NCI-H748 treated with DMSO at 0.1 percent for 48 hours (cell line): ENCODE measurements at places on chromosomes 16 and 17.

DNA sequence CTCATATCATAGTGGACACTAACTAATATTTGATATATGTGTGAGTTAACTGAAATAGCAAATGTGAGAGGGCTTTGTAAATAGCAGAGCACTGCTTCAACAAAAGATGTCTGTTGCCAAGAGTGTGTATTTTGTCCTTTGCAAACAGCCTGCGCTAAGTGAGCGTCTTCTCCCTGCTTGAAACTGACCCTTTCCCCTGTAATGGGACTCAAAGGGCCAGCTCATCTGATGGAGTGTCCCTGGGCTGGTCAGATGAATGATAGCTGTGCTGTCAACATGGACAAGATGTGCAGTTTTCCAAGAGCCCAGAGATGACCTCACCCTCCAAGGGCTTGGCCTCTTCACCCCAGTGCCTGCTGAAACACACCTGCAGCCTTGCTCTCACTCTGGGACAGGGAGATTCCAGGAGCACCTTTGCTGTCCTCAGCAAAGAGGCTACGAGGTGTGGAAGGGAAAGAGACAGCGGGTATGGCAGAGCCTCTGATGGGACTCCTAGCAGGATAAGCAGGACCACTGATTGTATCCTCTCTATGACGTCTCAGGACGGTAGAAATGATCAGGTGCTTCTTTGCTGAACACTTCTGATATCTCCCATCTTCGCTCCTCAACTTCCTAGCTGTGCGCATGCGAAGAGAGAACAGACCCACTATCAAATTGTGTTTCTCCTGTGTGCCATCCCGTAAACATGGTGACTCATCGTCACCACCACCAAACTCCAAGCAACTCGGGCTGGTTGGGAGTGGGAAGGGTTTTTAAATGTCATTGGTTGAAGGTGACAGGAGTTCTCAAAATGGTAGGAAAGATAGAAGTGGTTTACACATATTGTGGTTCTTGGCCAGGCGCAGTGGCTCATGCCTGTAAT, 35.8 kb upstream of the TBX2 start:
- DNase-seq, result no peak

GRCh38 chr17:958712-959451, 20.7 kb downstream of the NXN start:
- no peak for DNase-seq

- DNase-seq, result no peak
These were observed 42.1 kb downstream of the TBC1D16 start for GRCh38 chr17:79993390-79994227.

- no peak for DNase-seq
These were observed 29.6 kb upstream of the MMD start for GRCh38 chr17:55451203-55451641.

DNA sequence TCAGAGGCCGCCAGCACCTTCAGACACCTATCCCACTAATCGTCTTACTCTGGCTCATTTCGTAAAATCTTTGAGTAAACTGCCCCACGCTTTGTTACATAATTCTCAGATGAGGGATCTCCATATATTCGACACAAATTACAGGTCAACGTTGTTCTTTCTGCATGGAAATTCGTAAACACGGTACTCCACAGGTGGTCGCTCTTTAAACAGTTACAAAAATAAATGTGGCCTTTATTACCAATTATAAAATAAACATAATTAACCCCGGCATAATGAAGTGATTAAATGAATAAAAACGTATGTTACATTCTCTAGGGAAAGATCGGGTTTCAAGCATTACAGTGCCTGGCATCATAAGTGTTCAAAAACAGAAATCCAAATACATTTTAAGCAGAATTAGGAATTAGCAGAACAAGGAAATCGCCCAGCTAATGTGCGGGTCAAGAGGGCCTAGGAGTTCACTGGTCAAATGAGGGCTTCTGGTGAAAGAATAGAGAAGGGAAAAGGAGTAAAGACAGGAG, 943 bp upstream of the PIP4K2B start:
- no peak for DNase-seq

DNA sequence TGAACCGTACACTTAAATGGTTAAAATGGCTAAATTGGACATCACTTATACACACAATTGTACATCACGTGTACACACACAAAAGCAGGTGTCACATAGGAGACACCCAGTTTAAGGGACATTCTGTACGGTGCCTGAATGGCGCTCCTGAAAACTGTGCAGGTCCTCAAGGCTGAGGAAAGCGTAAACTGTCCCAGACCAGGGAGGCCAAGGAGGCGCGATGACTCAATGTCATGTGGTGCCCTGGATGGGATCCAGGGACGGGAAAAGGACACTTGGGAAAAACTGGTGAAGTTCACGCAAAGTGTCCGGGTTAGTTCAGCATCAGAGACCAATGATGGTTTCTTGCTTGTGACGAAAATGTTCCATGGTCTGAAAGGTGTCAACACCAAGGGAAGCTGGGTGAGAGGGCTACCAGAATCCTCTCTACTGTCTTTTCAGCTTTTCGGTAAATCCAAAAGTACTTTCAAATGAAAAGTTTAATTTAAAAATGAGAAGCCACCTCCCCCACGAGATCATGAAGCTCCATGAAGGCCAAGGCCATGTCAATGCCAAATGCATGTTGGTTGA, 112.2 kb downstream of the CMIP start:
- no peak for DNase-seq

DNA sequence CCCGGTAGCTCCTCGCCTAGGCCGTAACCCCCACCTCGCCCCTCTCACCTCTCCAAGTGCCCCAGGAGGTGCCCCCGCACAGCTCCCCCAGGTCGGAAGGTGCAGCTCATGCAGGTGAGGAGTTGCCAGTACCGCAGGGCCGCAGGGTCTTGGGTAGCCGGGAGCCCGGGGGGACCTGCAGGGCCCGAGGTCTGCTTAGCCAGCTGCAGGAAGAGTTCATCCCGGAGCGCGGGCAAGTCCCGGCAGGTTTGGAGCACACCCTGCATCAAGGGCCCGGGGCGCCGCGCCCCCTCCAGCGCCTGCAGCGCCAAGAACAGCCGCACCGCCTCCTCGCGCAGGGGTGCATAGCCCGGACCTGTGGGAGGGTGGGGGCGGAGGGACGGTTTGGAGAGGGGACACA, 4.8 kb downstream of the PLEKHH3 start:
- DNase-seq, result no peak

DNA sequence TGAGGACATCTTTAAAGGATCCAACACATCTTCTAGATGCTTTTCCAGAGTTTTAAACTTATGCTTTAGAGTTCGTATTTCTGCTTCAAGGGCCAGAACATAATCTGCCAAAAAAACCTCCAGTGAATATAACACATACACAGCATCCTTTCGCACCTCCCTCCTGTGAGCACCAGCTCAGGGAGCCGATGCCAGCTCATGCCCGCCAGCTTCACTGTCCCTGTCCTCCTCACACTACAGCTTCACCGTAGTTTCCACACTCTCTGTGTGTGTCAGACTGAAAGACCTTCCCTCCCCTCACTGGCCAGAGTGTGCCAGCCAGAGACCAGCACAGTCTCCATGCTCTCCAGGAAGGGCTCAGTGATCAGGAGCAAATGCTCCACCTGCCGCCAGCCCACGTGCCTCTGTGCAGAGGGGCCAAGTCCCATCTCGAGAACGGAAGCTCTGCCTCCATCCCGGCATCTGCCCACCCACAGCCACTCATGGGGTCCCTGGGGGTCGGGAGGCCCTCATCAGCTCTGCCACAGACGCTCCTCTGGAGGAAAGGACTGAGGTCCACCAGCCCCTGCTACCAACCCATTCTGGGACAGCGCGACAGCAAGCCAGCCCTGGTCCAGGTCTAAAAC, 40.8 kb downstream of the CCDC57 start:
- DNase-seq, result no peak

DNA sequence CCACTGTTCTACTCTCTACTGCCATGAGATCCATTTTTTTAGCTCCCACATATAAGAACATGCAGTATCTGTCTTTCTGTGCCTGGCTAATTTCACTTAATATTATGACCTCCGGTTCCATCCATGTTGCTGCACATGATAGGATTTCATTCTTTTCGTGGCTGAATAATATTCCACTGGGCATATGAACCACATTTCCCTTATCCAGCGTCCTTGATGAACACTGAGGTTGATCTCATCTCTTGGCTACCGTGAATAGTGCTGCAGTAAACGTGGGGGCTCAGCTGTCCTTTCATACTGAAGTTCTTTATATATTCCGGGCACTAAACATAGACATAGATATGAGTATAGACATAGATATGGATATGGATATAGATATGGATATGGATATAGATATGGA, 109.3 kb upstream of the TNRC6C start:
- no peak for DNase-seq

- DNase-seq, result no peak
These were observed 16.2 kb downstream of the MPO start for GRCh38 chr17:58264407-58265103.

DNA sequence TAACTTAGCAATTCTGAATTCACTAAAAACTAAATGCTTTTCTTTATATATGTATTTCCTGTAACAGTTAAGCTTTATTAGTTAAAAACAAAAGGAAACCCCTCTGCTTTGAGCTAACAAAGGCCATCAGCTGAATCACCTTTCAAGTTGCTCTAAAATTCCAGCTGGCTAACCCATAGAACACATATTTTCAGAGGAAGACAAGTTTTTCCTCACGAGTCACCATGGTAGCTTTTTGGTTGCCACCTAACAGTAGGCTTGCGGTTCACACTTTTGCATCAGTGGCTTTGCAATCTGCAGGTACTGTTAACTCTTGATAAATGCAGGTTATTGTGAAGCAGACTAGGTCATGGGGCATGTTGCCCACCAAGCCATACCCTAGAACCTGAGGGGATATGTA, 57.6 kb upstream of the IRX5 start:
- DNase-seq, result no peak

DNA sequence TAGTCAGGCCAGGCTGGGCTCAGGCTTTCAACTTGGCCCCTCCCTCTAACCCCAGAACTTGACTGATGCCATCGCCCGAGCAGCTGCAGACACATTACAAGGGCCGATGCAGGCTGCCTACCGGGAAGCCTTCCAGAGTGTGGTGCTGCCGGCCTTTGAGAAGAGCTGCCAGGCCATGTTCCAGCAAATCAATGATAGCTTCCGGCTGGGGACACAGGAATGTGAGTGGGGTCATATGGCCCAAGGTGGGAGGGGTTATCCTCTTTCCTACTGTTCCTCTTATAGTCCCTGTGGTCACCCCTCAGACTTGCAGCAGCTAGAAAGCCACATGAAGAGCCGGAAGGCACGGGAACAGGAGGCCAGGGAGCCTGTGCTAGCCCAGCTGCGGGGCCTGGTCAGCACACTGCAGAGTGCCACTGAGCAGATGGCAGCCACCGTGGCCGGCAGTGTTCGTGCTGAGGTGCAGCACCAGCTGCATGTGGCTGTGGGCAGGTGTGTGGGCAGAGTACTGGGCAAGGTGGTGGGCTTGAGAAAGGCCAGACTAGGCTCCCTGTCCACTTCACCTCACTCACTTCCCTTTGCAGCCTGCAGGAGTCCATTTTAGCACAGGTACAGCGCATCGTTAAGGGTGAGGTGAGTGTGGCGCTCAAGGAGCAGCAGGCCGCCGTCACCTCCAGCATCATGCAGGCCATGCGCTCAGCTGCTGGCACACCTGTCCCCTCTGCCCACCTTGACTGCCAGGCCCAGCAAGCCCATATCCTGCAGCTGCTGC, 2.1 kb upstream of the NRN1L start:
- no peak for DNase-seq

GRCh38 chr17:4433515-4434031, at the start of gene SPNS3:
SPNS3 (plus strand) TSS chr17:4433940; CDS start chr17:4433968, 28 bp downstream.
- no peak for DNase-seq

GRCh38 chr17:18040261-18040858, 1.2 kb downstream of the GID4 start:
- no peak for DNase-seq

DNA sequence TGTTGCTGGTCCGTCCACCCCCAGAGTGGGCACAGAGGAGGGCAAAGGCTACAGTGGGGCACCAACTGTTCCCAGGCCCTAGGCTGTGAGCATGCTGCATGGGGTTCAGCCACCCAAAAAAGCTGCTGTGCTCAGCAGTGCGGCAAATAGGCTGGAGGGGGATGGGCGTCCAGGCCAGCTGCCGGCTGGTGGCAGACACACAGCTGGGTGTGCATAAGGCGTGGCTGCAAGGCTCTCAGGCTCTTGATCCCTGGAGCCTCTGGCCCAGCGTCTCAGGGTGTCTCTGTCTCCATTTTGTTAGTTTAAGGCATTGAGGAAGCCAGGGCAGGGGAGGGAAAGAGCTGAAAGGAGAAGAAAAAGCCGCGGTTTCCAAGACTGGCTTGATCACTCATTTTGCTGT, 8.8 kb downstream of the RPL19 start:
- DNase-seq, result no peak

DNA sequence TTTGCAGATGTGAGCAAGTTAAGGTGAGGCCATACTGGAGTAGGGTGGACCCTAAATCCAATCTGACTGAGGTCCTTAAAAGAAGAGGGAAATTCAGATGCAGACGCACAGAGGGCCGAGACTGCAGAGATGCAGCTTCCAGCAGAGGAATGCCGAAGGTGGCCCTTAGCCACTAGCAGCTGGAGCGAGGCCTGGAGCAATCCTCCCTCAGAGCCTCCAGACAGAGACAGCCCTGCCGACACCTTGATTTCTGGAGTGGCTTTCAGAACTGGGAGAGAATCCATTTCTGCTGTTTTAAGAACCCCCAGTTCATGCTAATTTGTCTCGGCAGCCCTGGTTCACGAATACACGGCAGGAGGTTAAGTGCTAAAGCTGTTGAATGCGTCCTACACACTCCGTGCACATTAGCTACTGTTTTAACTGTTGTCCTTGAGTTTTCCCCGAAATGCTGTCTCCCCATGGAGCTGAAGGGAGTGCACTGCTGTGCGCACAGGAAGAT, 135.5 kb downstream of the IRF8 start:
- no peak for DNase-seq

GRCh38 chr17:77449908-77450741, 309.4 kb downstream of the SEC14L1 start:
- DNase-seq, result no peak

DNA sequence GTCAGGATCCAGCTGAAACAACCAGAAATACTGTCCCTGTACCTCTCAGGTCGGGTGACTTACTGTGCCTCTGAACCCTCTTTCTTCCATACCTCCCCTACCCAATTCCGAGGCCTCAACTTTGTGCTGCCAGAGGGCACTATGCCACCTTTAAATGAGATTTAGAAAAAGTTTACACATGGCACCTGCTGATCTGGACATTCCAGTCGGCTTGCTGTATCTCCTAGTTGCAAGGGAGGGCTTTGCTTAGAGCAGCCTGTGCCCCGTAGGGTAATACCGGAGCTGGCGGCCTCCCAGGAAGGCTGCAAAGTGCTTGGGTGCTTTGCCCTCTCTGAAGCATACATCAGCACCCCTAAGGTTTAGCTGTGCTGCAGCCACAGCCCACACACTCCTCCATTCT, 306.0 kb upstream of the RBFOX1 start:
- no peak for DNase-seq

- DNase-seq, result no peak
These were observed 3.1 kb upstream of the JPT2 start for GRCh38 chr16:1674751-1675664.
